ENCODE measurements at places on chromosomes 4 and X.
A peak's percentile ranks its signal among the peaks of the same experiment; 100 is the strongest.

DNA sequence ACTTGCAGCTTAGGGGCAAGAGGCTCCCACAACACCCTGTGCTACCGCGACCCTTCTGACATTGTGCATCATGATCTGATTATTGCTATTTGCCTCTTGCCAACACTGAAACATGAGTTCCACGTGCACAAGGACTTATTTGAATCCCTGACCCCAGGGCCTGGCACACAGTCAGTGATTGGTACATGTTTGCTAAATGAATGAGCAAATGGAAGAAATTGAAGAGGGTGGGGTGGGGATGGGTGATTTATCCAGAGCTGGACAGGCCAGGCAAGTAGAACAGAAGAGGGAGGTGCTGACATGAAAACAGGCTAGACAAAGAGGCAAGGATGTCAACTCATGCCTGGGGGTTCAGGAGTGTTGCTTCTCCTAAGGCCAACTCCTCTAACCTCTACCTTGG, 24.9 kb upstream of the RPL39 start:
- peaks cover 7% of the 10 kb centered on the region for H3K27me3 ChIP-seq
- no peak for DNase-seq
- no peak overlapping the region for H3K4me3 ChIP-seq
- H3K36me3 ChIP-seq = peaks cover 2% of the 10 kb centered on the region
- H3K4me1 ChIP-seq = peaks cover 8% of the 10 kb centered on the region

DNA sequence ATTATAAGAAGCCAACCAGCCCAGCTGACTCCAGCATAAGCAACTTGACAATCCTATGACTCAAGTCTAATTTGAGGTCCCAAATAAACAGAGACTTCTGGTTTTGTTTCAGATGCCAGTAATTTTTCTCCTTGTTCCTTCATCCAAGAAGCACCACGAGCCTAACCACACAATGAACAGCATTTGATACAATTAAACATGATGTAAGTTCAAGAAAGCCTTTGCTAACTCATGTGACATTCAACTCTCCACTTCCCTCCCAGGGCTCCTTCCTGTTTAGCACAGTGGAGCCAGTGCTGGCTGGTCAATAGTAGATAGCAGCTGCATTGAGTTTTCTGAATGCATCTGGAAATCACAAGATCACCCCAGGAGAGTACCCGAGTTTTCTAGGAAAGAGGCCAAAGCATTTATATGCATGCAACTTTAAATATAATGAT, 206.3 kb downstream of the ARHGAP24 start:
- no peaks in the 10 kb centered on the region for H3K4me1 ChIP-seq
- no peak overlapping the region for H3K4me3 ChIP-seq
- H3K36me3 ChIP-seq = no peaks in the 10 kb centered on the region
- no peak overlapping the region for H3K27ac ChIP-seq
- no peak for DNase-seq

GRCh38 chrX:19811807-19812604, 75.4 kb downstream of the SH3KBP1 start:
- H3K36me3 ChIP-seq = peaks cover 8% of the 10 kb centered on the region
- no peaks in the 10 kb centered on the region for H3K27me3 ChIP-seq
- peaks cover 57% of the 10 kb centered on the region for H3K4me1 ChIP-seq
- H3K27ac ChIP-seq = peak overlapping the region; percentile 80

DNA sequence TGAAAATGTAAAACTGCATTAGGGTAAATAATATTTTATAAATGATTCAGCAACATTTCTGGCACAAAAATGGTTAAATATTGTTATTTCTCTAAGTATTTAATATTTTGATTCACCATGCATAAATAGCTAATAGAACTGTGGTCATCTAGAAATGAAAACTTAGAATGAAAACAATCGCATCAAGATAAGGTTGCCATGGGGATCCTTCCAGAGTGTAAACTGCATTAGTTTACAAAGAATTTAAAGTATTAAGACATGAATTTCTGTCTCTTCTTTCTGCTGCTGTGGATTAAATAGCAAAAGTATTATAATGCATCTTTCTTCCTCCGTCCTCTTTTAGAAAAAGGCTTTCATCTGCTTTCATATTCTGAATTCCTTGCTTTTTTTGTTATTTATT, 1064.6 kb upstream of the SLIT2 start:
- no peaks in the 10 kb centered on the region for H3K36me3 ChIP-seq
- H3K4me3 ChIP-seq = no peak overlapping the region
- no peaks in the 10 kb centered on the region for H3K4me1 ChIP-seq
- H3K27me3 ChIP-seq = no peaks in the 10 kb centered on the region
- H3K27ac ChIP-seq = no peak overlapping the region

Measured in activated T-cell treated with anti-CD3 and anti-CD28 coated beads, Interleukin-2, amount 50 U/mL, for 72 hours (primary cell).